ENCODE measurements at places on chromosomes 2 and 18.

DNA sequence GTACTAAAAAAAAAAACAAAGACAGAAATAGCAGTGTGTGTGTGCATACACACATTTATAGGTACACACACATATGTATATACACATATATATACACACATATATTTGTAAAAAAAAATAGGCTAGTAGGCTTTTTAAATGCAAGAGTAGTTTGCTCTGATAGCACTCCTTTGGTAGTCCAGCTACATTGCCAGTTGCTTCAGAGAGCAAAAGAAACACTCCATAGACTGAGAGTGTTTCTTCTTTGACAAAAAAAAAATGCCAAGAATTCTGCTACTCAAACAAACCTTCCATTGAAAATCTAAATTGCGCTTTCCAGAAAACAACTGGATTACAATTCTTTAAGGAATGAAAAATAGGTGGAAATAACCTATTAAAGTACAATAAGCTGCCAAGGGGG lies 365.9 kb upstream of the GALNT5 start:
- no peak for DNase-seq

- DNase-seq, result no peak
Measured at GRCh38 chr2:126823951-126824350, 74.7 kb upstream of the TEX51 start.

- no peak for DNase-seq
Measured at GRCh38 chr18:59897321-59897954, 2.4 kb upstream of the PMAIP1 start.

DNA sequence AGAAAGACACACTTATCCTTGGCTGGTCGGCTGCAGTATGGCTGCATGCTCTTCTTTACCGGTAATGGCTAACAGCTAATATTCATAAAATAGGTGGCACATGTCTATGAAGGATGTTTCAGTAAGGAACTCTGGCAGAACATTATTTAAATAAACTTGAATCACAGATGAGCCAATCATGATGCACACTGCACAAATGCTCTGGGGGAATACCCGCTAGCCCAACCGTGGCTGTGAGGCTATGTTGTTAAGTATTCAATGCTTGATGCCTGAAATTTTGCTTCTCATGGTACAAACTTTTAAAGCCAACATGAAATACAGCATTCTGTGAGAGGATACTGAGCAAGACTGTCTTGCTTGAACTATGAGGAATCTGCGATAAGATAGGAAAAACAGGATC lies 505.8 kb downstream of the ZEB2 start:
- DNase-seq, result no peak

GRCh38 chr2:241659150-241659739 lies 21.8 kb downstream of the ATG4B start:
- no peak for DNase-seq

DNA sequence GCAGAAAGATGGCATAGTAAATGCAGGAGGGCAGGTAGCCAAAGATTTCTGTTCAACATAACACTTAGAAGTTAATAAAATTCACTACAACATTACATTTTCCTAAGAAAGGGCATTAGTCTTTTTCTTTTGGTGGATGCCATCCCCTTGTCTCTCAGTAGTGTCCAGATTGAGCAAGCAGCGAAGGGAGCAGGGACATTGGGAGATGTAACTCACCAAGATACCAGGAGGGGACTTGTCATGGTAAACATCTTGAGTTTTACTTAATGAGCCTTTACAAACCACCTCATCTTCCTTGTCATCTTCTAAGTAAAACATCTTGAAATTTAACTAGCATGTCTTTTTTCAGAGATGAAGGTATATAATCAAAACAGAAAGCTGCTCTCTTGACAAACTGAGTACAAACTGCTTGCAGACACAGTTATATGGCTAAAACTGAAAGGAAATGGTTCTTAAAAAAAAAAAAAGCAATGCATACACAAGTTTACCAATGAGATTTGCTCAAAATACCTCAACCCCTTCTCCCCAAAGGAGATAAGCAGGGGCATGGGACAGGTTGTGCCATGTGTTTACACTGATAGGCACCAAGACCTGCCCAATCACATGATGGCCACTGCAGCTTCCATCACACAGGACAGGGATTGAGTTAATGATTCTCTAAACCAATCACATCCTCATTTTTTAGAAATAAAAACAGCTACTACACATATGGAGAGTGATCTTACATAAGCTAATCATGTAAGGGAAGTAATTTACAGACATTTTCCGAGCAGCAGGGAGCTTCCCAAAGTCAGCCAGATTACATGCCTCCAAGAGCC lies 30.3 kb downstream of the LPIN2 start:
- no peak for DNase-seq

- no peak for DNase-seq
Measured at GRCh38 chr2:241842620-241843211, 16.0 kb downstream of the PDCD1 start.

Data from 8988T (cell line).